Testis (tissue), 5 donors: ENCODE measurements at places on chromosomes 7 and 10.

GRCh38 chr10:112393341-112393740 lies 19.4 kb downstream of the ACSL5 start:
- DNase-seq, result no peak

DNA sequence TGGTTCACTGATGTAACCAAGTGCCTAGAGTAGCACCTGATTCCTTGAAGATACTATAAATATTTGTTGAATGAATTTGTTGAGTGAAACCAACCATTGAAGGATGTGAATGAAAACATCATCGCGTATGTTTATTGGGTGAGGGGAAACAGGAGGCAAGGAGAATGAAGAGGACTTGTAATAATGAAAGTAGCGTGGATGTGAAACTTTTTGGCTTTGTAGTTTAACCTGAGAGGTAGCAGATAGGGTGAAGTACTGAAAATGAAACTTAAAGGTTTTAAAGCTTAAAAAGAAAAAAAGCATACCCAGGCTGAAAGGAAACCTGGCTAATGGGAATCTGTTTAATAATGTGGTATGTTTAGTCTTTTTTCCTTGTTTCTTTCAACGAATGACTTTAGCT lies 5.2 kb downstream of the CCNY start:
- no peak for DNase-seq

DNA sequence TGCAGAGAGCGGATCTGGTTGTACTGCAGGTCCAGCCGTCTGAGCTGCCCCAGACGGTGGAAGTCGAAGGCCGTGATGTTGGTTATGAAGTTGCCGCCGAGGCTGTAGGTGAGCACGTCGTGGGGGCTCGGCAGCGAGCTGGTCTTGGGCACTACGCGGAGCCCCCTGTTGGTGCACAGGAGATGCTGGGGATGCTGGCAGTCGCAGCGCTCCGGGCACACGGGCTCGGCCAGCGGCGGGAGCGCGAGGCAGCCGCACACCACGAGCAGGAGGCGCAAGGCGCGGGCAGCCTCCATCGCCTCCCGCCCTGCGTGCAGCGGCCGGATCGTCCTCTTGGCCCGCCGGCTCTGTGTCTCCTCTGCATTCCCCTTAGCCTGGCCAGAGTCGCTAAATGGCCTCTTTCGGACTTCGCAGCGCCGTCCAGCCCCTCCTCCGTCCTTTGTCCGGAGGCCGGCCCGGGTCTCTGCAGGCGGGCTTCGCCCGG lies 337 bp downstream of the TRIL start:
- DNase-seq, result no peak

- peak; percentile 56 for DNase-seq
Measured at GRCh38 chr7:37247861-37248260, 200.8 kb downstream of the ELMO1 start.

DNA sequence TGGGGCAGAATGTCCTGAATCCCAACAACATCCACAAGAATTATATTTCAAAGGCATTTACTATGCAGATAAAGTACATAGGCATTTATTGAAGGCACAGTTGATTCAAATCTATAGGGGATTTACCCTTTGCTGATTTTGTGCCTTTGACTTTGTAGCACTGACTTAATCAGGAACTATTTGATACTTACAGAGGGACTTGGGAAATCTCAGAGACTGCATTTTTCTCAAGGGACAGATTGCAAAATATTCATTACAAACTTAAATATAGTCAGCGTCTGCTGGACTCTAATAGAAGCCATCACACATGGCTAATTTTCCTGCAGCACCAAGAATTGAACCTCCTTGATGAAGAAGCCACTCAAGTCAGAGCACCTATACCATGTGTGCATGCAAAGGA lies 44.9 kb downstream of the FAS start:
- DNase-seq, result no peak

- no peak for DNase-seq
Measured at GRCh38 chr7:77727936-77728701, 31.9 kb downstream of the RSBN1L start.

GRCh38 chr7:35792472-35792871 lies 8.4 kb upstream of the SEPTIN7 start:
- no peak for DNase-seq

DNA sequence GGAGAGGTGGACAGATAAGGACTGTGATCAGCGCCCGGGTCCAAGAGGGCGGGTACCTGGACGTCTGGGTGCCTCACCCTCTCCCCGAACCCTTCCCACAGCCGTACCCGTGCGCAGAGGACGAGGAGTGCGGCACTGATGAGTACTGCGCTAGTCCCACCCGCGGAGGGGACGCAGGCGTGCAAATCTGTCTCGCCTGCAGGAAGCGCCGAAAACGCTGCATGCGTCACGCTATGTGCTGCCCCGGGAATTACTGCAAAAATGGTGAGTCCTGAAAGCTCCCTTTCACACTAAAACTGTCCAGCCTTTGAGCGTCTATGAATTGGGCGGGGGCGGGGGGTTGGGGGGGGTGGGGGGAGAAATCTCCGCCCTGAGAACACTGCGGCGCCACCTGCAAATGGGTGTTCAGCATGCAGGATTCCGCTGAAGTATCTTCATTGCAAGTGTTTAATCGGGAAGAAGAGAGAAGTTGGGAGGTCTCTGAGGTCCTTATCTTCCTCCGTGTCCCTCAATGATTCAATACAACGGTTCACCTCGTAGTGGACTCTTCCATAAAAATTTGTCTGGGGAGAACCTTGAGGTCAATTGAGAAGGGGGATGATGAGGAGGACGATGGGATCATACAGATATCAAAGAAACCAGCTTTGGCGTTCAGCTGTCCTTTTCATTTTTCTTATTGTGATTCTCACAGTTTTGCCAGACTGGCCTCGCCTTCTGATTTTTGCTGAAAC lies 906 bp downstream of the DKK1 start:
- DNase-seq, result no peak

DNA sequence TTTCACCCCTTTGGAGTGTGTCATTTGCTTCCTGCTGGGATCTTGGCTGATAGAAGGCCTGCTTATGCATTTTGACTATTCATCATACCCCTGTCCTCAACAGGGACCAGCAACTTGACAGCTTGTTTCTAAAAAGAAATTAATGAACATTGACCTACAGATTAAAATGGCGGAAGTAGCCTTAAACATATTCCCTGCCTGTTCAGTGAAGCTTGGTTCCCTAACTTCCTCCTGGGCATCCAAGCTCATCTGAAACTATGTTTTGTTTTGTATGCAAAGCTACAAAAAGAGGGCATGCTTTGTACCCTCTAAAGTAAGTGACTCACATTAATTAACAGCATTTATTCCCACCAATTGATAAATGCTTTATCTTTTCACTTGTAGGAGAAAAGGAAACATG lies 26.8 kb upstream of the CDK14 start:
- DNase-seq, result no peak

DNA sequence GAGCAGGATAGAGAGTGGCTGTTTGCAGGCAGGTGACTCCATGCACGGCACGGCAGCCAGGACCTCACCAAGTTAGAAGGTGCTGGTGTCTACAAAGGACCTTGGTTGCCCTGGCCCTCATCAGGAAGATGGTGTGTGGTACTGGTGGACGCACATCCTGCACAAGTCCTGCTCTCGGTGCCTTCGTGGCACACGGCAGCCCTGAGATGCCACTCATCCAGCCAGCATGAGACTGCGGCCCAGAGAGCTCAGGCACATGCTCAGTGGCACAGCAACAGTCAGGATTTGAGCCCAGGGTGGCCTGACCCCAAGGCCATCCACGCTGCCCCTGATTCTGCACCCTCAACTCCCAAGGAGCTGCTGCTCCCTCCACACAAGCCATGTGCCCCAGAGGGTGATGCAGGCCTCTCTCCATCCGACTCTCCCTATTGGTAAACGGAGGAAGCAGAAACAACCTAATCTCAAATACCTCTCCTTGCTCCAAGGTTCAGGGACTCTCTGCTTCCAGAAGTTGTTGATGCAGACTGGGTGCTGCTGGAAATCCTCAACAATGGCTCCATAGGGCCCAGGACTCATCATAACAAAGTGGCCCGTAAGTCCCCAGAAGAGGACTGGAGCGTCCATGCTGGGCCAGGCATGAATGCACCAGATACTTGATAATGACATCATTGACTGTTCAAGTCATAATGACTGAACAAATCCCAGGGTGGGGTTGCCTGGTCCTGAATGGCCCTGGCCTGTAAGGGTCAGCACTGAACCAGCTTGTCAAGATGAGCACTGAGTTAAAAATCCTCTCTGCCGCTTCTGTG lies 93.6 kb downstream of the ARHGAP22 start:
- no peak for DNase-seq

DNA sequence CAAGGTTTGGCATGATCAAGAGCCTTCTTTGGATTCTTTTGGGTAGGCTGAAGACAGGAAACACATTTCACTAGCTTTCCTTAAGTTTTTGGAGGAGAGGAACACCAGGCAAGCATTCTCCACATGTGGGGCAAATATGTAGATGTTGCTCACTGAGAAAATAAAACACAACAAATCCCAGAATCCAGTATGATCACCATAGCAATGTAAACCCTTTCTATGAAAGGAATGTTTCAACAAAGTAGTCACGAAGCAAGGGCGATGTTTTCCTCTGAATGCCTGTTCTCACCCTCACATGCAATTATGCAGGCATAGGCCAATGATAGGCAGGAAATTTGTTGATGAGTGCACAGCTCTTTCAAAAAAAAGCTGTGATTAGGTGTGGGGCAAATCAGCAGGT lies 20.5 kb upstream of the CEP41 start:
- DNase-seq, result no peak

GRCh38 chr10:119285495-119286267 lies 78.3 kb downstream of the GRK5 start:
- no peak for DNase-seq

DNA sequence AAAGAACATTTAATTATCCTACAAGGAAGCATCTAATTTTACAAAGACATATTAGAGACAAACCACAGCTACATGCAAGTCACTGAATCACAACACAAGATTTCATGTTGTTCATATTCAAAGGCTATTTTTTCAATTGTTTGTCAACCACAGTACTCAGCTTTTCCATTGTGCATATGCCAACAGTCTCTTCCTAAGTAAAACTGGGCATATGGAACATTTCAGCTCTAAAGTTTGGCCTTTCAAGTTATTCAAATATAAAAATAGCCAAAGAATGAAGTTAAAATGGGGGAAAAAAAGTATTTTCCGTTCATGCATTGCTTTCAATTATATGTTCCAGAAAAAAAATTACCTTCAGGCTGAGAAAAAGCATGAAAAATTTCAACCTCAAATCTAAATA lies 537.9 kb downstream of the PLXDC2 start:
- no peak for DNase-seq

- no peak for DNase-seq
Measured at GRCh38 chr7:44285561-44285960, 39.8 kb downstream of the CAMK2B start.

- no peak for DNase-seq
Measured at GRCh38 chr10:8130973-8131911, 76.8 kb downstream of the GATA3 start.

- DNase-seq, result peak; percentile 69
Measured at GRCh38 chr7:49852619-49853462, 79.4 kb downstream of the VWC2 start.

DNA sequence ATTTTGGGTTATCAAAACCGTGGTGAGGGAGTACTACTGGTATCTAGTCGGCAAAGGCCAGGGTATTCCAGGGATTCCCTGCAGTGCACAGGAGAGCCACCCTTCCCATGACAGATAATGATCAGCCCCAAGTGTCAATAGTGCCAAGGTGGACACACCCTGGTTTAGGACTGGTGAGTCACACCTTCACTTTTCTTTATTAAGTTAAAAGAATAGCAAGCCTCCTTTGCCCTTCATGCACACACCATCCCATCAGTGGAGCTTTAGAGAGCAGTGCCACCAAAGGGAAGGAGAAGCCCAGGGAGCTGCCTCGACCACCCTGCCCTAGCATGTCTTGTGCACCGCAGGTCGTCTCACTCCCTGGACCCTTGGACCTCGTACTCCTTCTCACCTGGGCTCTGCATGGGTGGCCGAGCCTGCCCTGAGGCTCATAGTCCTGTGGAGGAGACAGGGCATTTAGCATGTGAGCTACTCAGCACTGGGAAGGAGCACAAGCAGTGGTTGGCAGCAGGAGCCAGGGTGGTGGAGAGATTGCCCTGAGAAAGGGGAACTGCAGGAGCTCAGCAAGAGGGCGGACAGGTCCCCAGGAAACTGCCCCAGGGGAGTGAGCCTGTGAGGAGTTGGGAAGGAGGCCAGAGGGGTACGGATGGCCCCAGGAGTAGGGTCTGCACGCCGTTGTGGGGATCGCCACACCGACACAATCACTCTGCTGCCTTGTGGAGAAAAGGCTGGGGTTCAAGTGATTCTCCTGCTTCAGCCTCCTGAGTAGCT lies 17.4 kb downstream of the UBE2D4 start:
- DNase-seq, result no peak

DNA sequence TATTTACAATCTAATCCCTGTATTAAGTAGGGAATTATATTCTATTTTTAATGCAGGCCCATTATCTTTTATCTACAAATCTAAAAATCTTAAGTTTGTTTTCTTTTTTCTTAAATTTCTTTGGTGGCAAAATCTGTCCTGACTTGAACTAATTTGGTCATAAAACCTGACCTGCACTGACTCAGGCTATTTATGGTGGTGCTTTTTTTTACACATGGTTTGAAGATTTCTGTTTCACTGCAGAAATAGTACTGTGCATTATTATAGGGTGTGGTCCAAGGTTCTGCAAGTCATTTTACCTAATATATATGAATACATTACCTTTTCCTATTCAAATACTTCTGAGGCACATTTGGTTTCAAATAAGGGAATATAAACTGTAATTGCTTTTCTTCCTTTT lies 137.0 kb downstream of the CD36 start:
- no peak for DNase-seq

DNA sequence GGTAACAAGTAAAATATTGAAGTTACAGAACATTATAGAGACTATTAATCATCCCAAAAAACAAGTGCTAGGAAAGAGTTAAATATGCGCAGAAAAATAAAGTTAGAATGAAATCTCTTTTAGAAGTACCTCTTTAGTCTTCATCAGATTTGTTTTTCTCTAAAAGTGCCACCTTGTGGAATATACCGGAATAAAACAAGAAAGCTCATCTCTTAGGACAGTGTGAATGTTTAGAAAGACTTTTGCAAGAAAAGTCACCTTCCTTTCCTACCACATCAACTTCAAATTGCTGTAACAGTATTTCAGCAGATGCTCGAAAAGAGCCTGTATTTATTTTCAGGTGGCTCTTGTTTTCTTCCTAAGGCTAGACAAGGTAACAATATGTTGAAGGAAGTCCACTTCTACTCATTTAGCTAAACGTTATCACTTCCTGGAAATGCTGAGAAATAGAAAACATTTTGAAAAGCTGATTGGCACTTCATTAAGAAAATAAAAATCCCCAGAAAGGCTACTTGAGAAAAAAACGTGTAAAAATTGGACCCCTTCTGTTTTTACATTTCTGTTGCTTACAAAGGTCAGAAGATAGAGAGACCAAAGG lies 19.8 kb upstream of the FAM133B start:
- DNase-seq, result no peak

DNA sequence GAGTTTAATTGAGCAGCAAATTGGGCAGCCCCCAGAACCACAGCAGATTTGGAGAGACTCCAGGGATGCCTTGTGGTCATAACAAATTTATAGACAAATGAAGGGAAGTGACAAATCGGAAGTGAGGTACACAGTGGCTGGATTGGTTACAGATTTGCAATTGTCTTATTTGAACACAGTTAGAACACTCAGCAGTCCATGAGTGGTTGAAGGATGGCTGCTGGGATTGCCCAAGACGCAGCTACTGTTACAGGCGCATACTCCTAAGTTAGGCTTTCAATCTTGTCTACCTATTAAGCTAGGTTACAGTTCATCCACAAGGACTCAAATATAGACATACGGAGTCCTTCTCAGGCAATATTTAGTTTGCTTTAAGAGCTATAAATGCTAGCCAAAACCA lies 7.4 kb downstream of the ACADSB start:
- DNase-seq, result no peak
